Neural progenitor cell (in vitro differentiated cells): ENCODE measurements at places on chromosomes 13 and 19. TPM values are rescaled to one million over a fixed set of nuclear protein-coding genes. Genes with fewer than 3 reads are reported as not detected.

PRR12 gene
- 3.2 and 9.0 TPM in 2 replicates for total RNA-seq

GRCh38 chr13:41577436-41577835 lies 120.1 kb downstream of the RGCC start:
- no peak for DNase-seq

IFT88 gene
- total RNA-seq = 13.8 and 18.4 TPM in 2 replicates

- peak; percentile 61 for DNase-seq
These were observed 729 bp upstream of the ARID3A start for GRCh38 chr19:925087-925525.

DNA sequence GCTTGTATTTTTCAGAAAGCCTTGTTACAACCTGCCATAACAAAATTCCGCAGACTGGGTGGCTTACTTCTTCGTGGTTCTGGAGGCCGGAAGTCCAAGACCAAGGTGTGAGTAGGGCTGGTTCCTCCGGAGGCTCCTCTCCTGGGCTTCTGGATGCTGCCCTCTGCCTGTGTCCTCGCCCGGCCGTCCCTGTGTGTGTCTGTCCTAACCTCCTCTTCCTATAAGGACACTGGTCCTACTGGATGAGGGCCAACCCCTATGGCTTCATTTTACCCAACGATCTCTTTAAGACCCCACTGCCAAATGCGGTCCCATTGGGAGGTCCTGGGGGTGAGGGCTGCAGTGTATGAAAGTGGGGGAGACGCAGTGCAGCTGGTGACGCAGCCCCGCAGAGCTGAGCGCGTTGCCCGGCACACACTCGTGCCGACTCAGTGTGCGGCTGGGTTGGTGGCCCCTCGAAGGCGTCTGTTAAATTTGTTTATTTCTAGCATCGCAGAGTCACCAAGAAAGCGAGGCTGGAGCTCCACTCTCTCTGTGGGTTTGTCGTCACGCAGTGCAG lies 116.7 kb downstream of the SOX1 start:
- DNase-seq = no peak

ZNF571 gene
- 7.9 and 8.0 TPM in 2 replicates for total RNA-seq

KLK6 gene
- total RNA-seq = not detected in 2 replicates

NFIX gene
- total RNA-seq = 0.06 TPM in 2 replicates

FUZ gene
- total RNA-seq = 24.6 and 37.8 TPM in 2 replicates

ZNF682 gene
- total RNA-seq = 26.9 and 27.7 TPM in 2 replicates
